ENCODE measurements at places on chromosomes 7 and 10.

DNA sequence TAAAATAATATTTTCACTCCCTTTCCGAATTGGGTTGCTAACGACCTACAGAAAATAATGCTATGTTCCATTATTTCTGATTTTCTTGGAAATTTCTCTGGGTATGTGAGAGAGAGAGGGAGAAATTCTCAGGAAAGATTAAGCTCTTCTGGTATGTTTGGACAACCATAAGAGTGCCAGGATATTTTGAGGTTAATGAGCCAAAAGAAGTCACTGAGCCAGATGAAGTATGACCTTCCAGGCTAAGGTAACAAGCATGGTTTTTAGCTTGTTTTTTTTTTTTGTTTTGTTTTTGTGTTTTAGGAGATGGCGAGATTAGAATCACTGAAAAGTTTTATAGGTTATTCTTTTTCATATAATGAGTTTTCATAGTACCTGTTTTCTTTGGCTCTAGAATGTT is 171.0 kb upstream of the FOXP2 start:
- no peak for DNase-seq

GRCh38 chr10:100607439-100607838 is 71.7 kb downstream of the HIF1AN start:
- no peak for DNase-seq

- no peak for DNase-seq
Measured at GRCh38 chr7:14125998-14126397, 136.5 kb upstream of the ETV1 start.

DNA sequence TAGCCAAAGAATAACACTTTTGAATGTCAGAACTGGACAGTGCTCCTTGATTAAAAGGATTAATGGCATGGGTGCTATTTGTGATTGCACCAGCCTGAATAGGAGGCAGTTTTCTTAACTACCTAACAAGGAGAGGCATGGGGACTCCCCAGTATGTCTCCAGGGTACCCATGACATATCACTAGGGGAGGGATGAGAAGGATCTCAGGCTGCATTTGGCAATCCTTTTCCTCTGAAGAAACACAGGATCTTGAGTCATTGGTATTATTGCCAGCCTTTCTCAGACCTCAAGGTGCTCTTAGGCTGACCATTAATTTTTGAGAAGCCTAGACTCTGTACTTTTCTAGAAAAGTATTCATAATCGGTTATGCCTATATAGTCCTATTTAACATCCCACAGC is 77.5 kb upstream of the NPVF start:
- no peak for DNase-seq

GRCh38 chr10:100347568-100348195 is 649 bp downstream of the SCD start:
- no peak for DNase-seq

DNA sequence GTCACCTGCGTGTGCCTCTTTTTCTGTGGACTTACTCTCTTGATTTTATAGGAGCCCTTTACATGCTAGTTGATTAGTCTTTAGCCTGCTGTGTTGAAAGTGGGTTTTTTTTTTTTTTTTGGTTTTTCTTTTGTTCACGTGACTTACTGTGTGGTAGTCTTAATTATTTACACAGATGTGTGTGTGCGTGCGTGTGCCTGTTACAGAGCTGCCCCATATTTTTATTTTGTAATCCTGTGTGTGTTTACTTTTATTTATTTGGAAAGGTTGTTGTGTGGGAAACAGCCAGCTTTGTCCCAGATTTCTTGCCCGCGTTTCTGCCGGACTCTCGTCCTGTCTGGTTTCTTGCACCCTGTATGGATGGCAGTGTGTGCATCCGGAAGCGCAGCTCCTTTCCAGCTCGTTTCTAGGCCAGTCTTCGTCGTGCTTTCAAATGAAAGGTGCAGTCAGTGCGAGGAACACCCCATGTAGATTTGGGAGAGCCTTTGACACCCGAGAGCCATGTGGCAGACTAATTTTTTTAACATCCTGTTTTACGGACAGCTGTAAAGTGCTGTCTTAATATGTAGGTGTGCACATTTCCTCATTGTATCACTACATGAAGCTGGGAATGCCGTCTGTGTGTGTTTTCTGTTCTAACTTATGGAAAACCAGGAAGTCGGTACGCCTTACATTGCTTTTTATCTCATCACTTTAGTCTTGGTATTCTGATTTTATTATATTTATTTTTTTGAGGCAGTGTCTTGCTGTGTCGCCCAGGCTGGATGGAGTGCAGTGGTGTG is 55.6 kb downstream of the DNAJB6 start:
- DNase-seq: no peak

- DNase-seq: no peak
Measured at GRCh38 chr7:100546129-100546925, 7.3 kb downstream of the AGFG2 start.

DNA sequence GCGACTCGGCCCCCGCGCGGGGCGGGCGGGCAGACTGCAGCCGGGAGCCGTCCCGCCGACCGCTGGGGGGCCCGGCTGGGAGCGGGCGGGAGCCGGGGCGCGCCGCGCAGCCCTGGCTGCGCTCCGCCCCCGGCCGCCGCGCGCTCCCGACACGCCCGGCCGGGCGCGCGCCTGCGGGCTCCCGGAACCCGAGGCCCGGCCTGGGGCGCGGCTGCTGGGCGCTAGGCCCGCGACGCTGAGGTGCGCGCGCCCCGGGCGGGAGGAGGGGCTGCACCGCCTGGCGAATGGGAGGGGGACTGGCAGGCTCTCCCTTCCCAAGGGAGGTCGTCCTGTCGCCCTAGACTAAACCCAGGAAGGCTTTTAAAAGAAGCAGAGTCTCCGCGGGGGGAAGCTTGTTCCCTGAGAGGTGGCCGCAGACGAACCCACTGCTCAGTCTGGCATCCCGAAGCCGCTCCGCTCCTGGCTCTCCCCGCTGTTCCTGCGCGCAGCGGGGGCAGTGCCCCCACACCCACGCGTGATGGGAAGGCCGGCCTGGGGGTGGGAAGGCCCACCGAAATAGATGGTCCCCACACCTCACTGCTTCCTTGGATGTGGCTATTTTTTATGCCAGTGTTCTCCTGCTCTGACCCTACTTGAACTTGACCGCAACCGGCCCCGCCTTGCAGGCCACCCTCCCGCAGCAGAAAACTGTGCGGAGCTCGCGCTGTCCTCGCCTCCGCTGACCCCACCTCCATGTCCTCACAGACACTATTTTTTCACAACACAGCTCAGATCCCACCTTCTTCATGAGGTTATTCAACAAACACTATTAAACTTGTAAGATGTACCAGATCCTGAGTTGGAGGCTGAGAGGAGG is at the start of gene VOPP1:
Gene VOPP1 (minus strand): TSS at position 125 of the 856 bp plus-strand sequence. CDS start 178 bp downstream, outside the sequence.
- peak; percentile 45 for DNase-seq

- DNase-seq: no peak
Measured at GRCh38 chr7:157487046-157487770, 150.4 kb downstream of the DNAJB6 start.

GRCh38 chr10:32347363-32348022 is 535 bp upstream of the EPC1 start:
- DNase-seq: no peak

DNA sequence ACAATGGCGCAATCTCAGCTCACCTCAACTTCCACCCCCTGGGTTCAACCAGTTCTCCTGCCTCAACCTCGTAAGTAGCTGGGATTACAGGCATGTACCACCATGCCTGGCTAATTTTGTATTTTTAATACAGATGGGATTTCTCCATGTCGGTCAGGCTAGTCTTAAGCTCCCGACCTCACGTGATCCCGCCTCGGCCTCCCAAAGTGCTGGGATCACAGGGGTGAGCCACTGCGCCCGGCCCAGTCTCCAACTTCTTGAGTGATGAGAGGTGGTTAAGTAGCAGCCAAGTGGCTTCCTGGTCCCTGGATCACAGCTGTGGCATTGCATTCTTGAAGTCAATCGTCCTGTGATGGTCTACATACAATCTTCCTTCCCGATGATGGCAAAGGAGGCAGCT is 46.1 kb upstream of the NFE2L3 start:
- DNase-seq: no peak

DNA sequence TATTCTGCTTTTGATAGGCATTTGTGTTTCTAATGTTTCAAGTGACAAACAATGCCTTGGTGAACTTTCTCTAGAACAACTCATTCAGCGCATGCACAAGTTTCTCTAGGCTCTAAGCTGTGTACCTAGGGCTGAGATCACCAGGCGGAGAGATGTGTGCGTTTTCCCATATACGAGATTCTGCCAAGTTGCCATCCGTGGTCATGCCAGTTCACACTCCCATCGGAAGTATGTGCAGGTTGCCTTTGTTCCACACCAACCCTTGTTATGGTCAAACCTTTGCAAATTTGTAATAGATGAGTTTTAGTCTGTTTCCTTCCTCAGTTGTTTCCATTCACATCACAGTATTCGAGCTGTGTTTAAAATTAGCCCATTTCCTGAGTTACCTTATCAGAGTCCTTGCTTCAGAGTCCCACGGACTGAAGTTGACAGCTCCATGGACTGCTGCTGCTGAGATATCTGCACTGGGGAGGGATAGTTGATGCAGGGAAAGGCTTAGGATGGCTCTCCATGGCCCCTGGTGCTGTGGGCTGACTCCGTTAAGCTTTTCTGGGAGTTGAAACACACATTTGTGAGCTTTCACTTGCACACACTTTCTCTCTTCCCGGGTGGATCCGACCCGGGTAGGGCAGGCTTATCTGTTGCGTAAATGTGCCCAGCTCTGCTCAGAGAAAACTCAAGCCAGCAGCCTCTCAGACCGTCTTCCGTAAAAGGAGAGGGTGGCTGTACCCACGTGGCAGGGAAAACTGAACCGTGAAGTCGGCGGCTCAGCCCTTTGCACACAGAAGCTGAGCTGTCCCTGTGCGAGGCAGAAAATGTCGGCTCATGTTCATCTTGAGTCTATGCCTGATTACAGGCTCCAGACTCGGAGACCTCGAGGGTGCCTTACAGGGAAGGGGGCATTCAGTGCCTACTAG is 49.4 kb downstream of the HK1 start:
- DNase-seq: peak; percentile 9

- DNase-seq: no peak
Measured at GRCh38 chr7:124796771-124797170, 31.2 kb upstream of the GPR37 start.

DNA sequence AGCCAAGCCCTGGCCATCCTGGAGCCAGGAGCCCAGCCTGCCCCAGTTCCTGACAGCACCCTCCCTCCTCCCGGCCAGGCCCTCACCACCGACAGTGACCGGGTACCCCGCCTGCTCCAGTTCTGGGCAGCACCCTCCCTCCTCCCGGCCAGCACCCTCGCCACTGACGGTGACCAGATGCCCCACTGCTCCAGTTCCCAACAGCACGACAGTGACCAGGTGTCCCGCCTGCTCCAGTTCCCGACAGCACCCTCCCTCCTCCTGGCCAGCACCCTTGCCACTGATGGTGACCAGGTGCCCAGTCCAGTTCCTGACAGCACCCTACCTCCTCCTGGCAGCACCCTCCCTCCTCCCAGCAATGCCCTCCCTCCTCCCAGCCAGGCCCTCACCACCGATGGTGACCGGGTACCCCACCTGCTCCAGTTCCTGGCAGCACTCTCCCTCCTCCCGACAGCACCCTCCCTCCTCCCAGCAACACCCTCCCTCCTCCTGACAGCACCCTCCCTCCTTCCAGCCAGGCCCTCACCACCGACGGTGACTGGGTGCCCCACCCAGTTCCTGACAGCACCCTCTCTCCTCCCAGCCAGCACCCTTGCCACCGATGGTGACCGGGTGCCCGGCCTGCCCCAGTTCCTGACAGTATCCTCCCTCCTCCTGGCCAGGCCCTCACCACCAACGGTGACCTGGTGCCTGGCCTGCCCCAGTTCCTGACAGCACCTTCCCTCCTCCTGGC is 40.3 kb downstream of the VIPR2 start:
- DNase-seq: no peak

GRCh38 chr7:14850039-14850438 is 52.5 kb downstream of the DGKB start:
- no peak for DNase-seq

DNA sequence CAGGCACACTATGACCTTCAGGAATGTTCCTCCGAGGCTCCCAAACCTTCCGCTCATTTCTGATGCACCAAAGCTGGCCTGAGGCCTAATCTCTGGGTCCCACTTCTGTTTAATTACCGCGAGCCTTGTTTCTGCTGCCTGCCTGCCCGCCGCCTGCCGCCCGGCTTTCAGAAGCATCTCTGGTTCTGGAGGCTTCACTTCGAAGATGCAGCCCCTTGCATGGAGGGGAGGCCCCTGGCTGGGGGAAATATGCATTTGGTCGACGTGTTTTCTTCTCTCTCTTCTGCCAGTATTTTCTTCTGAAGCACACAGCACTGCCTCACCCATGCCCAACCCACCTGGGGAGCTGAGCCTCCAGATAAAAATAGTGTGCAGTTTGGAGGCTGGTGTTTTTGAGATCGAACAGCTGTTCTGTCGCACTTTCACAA is 166.9 kb downstream of the PAXIP1 start:
- DNase-seq: no peak

DNA sequence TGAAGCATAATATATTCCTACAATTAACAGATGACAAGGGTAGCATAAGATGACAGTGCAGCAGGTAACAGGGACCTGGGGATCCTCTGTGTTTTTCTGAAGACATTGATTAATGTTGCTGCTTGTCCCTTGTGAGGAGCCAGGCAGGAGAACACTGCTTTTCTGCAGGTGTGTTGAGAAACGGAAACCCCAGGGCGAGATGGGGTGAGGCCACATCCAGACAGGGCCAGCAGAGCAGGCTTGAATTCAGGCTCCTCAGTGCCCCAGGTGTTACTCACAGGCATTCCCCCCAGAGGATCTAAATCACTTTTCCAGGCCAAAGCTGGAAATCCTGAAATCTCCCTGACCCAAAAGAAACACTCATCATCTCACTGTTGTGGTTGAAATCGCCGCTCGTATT is 105.3 kb downstream of the CCDC3 start:
- no peak for DNase-seq

DNA sequence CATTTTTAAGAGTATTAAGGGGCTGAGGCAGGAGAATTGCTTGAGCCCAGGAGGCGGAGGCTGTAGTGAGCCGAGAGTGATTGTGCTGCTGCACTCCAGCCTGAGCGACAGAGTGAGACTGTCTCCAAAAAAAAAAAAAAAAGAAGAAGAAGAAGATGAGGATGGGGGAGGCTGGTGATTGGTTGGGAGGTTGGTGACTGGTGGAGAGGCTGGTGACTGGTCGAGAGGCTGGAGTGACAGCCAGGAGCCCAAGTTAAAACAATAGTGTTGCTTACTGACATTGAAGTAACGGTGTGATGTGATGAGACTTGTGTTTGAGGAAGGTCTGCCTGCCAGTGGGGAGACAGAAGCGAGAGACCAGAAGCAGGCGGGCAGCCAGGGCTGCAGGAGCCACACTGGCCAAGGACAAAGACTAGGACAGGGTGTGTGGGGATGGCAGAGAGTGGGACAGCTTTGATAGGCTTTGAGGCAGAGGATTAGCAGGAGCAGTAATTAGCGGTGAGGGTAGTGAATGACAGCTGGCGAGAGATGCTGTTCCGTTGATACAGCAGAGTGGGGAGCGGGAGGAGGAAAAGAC is 4.9 kb downstream of the SRRT start:
- DNase-seq: no peak

- no peak for DNase-seq
Measured at GRCh38 chr7:30181211-30181610, 46.4 kb downstream of the MTURN start.
